ENCODE measurements at places on chromosomes 2 and 18.

DNA sequence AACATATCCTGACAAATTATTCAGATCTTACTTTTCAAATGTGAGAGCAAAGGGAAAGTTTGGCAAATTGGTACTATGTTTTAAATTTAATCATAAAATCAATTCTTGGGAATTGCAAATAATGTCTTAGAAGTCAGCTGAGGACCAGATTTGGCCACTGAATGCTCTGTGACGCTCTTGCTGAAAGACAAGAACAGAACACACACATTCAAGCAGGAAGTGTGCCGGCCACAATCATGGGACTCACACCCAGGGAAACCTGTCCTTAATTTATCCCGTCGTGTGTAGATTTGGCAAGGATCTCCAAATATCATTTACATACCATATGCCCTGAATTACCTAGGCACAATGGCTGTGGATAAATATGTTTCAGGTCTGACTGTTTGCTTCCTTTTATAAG is 253.1 kb downstream of the TCF4 start:
- no peak for DNase-seq

- DNase-seq = no peak
Measured at GRCh38 chr2:175063741-175064140, 58.6 kb upstream of the CHN1 start.

GRCh38 chr2:173311844-173312606 is 42.6 kb upstream of the CDCA7 start:
- DNase-seq = no peak

DNA sequence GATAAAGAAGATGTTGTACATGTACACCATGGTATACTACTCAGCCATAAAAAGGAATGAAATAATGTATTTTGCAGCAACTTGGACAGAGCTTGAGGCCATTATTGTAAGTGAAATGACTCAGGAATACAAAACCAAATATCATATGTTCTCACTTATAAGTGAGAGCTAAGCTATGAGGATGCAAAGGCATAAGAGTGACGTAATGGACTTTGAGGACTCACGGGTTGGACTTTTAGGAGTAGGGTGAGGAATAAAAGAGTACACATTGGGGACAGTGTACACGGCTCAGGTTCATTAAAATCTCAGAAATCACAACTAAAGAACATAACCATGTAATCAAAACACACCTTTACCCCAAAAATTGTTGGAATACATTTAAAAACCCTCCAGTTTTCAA is 206.4 kb downstream of the RIT2 start:
- no peak for DNase-seq

- DNase-seq = no peak
Measured at GRCh38 chr2:230793572-230794359, 71.0 kb upstream of the ITM2C start.

- DNase-seq = no peak
Measured at GRCh38 chr2:8440029-8440778, 241.7 kb upstream of the ID2 start.

DNA sequence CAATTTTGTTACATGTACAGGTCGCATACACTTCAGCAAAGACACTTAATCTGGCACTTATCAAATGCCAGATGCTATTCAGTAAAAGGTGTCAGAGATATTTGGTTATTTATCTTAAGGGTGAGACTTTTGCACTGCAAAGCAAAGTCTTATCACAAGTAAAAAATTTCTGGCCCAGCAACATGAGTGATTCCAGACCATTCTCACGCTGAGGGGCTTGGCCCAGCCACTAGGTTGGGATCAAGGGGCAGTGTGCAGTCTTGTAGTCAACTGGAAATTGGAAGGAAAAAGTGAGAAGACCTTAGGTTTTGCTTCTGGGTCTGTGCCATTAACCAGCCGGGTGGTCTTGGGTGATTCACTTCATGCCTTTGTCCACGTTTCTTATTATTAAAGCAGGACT is 181.6 kb downstream of the RNF144A start:
- DNase-seq = no peak

Data from NT2/D1 (cell line).